ENCODE measurements at places on chromosomes 11 and 22. TPM values are rescaled to one million over a fixed set of nuclear protein-coding genes. Genes with fewer than 3 reads are reported as not detected.

FOSL1 gene
- total RNA-seq, result 107 TPM

VPS51 gene
- 53.7 TPM for total RNA-seq

VPS11 gene
- 11.5 TPM for total RNA-seq

AGBL2 gene
- 1.0 TPM for total RNA-seq

BRSK2 gene
- 4.8 TPM for total RNA-seq

MS4A3 gene
- not detected for total RNA-seq

CDC42BPG gene
- total RNA-seq, result 1.7 TPM

FOLR1 gene
- total RNA-seq, result 0.11 TPM

CCDC157 gene
- 3.2 TPM for total RNA-seq

ESAM gene
- 12.8 TPM for total RNA-seq

SERHL2 gene
- total RNA-seq, result 0.28 TPM

ZC3H12C gene
- total RNA-seq, result 8.3 TPM

BMAL1 gene
- 6.7 TPM for total RNA-seq

APOL3 gene
- total RNA-seq, result 0.05 TPM

OR51B5 gene
- total RNA-seq, result not detected

CEND1 gene
- 2.1 TPM for total RNA-seq

MAJIN gene
- not detected for total RNA-seq

PLA2G6 gene
- 4.4 TPM for total RNA-seq

HSPA8 gene
- 1,677 TPM for total RNA-seq

SHISA8 gene
- 0.18 TPM for total RNA-seq

ZNF214 gene
- total RNA-seq, result 0.92 TPM

C11orf52 gene
- 0.24 TPM for total RNA-seq

KCNC1 gene
- 0.05 TPM for total RNA-seq

CHRM1 gene
- 0.07 TPM for total RNA-seq

GAS2 gene
- 0.52 TPM for total RNA-seq

ARHGEF12 gene
- total RNA-seq, result 15.0 TPM

IL17REL gene
- total RNA-seq, result 0.08 TPM

OR51I1 gene
- total RNA-seq, result not detected

STK33 gene
- 3.8 TPM for total RNA-seq

SPON1 gene
- not detected for total RNA-seq

MUC6 gene
- total RNA-seq, result not detected

SAA4 gene
- not detected for total RNA-seq

SYT8 gene
- 0.55 TPM for total RNA-seq

BRD1 gene
- 16.6 TPM for total RNA-seq

GLB1L3 gene
- not detected for total RNA-seq

A4GALT gene
- 27.5 TPM for total RNA-seq

RASSF10 gene
- 0.70 TPM for total RNA-seq

KCTD14 gene
- 2.0 TPM for total RNA-seq

GAL3ST3 gene
- total RNA-seq, result not detected

SYT9 gene
- 0.12 TPM for total RNA-seq

TMEM45B gene
- 0.07 TPM for total RNA-seq

OR4D9 gene
- not detected for total RNA-seq

MMP13 gene
- 0.08 TPM for total RNA-seq

TRPM5 gene
- total RNA-seq, result not detected

VPREB1 gene
- total RNA-seq, result not detected

CBLIF gene
- not detected for total RNA-seq

MAPK8IP1 gene
- 6.1 TPM for total RNA-seq

DDTL gene
- total RNA-seq, result 1.7 TPM

SMTNL1 gene
- total RNA-seq, result not detected

OLFML1 gene
- total RNA-seq, result not detected

APOL4 gene
- total RNA-seq, result not detected

OR5AS1 gene
- not detected for total RNA-seq

APOA1 gene
- total RNA-seq, result 0.32 TPM

SLC37A2 gene
- 0.13 TPM for total RNA-seq

TRMT112 gene
- total RNA-seq, result 391 TPM

CCDC34 gene
- 22.7 TPM for total RNA-seq

TRIM51 gene
- total RNA-seq, result not detected
